ENCODE measurements at places on chromosomes 16 and 17.

- no peak for DNase-seq
These were observed 14.4 kb downstream of the CHCT1 start for GRCh38 chr17:60436676-60437075.

DNA sequence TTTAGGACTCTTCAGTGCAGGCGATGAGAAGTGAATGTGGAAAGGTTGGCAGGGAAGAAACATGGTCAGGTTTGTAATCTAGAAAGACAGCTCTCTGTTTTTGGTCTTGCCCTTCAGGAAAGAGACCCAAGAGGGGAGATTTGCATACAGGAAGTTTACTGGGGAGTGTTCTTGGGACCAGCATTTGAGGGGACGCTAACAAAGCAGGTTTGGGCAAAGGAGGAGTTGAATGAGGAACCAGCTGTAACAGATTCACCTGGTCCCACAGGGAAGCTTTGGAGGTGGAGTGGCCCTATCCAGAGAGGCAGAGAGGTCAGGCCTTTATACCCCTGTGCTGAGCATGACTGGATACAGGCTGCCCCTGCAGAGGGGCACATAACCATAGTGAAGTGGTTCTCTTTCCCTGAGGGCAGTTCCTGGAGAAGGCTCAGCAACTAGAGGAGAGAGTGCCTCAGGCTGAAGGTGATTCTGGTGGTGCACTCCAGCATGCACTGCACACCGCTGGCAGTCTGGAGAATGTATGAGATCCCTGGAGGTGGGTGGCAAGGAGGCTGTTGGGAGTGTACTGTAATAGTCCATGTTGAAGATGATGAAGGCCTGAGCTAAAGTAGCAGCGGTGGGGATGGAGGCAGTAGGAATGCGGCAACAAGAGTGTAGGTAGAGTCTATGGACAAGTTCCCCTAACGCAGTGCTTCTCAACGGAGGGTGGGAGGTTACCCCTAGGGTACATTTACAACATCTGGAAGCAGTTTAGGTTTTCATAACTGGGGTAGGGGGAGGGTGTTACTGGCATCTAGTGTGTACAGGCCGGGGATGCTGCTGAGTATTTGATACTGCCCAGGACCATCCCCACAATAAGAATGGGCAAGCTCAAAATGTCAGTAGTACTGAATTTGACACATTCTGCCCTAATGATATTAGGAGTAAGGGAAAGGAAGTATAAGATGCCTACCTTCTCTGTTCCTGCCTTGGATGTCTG is 37.2 kb downstream of the MAP2K6 start:
- DNase-seq, result no peak

DNA sequence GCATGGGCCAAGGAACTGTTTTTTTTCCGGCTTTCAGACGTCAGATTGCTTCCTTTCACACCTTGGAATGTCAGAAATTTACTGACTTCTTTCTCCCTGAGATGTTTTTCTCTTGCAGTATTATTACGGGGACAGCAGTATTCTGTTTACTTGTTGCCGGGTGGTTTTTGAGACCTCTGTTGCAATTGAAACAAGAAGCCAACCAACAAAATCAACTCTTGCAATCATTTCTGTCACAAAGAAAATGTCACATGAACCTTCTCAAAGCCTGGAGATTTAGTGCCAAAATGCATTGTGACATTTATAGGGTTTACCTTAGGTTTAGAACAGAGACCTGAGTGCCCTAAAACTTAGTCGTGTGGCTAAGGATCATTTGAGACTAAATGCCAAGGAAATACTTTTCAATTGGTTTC is 174.3 kb downstream of the MAP2K6 start:
- DNase-seq, result no peak

- no peak for DNase-seq
These were observed at the start of gene SGCA for GRCh38 chr17:50165867-50166517. Gene SGCA (plus strand): TSS chr17:50166005. CDS start chr17:50166041, 36 bp downstream.

GRCh38 chr17:49501496-49501895 is 6.4 kb downstream of the NGFR start:
- DNase-seq, result no peak

- DNase-seq, result no peak
These were observed 685 bp downstream of the FASN start for GRCh38 chr17:82097184-82097918.

GRCh38 chr17:34504814-34505484 is 74.4 kb upstream of the TMEM132E start:
- no peak for DNase-seq

DNA sequence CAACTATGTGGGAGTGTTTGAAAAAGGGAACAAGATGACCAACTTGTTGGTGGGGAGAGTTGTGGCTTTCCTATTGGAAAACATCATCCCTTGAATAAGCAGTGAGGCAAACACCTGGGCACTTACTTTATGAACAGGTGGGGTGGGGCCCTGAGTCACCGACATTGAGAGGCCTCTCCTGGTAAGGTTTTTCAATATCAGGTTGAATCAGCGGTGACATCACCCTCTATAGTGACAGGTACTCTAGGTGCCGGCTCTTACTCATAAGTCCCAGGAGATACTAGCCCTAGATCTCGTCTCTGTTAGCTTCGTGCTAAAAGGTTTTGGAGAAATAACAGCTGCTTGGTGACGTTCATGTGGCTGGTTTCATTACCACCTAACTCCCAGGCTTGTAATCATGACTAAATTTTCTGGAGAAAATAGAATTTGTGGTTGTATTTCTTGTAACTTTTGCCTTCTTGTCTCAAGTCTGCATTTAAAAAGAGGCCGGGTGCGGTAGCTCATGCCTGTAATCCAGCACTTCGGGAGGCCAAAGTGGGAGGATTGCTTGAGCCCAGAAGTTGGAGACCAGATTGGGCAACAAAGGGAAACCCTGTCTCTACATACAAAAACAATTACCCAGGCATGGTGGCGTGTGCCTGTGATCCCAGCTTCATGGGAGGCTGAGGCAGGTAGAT is 19.3 kb downstream of the CDH1 start:
- no peak for DNase-seq

GRCh38 chr17:59695945-59696681 is 11.1 kb downstream of the PTRH2 start:
- no peak for DNase-seq

DNA sequence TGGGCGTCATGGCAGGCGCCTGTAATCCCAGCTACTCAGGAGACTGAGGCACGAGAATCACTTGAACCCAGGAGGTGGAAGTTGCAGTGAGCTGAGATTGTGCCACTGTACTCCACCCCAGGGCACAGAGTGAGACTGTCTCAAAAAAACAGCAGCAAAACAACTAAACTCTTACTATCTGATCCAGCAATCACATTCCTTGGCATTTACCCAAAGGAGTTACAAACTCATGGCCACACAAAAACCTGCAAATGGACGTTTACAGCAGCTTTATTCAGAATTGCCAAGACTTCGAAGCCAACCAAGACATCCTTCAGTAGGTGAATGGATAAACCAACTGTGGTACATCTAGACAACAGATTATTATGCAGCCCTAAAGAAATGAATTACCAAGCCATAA is 4.0 kb downstream of the SIAH1 start:
- DNase-seq, result no peak

- no peak for DNase-seq
These were observed 1.0 kb downstream of the PER1 start for GRCh38 chr17:8151120-8151640.

DNA sequence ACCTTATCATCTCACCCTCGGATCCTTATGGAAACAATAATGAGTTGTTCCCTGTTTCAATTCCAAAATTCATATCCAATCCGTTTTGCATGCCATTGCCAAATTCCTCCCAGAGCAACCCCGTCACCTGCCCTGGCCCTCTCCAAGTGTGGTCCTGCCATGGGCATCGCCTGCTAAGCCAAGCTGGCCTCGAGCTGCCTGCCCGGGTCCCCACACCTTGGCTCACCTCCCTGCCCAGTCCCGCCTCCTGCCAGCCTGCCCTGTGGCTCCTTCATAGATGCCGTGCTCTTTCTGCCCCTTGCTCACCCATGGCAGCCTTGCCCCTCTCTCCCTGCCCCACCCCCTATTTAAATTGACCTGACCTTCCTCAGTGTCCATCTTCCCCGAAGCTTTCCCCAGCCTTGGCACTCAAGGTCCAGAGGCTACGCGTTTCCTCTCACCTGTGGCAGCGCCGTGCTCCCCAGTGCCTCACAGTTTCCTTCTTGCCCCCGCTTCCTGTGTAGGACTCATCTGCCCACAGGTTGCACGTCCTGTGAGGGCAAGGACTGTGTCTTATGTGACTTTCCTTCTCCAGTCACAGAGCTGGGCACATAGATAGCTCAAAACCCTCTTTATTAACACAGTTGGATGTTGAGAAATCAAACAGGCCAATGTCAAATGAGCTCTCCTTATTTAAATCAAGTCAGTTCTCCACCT is 12.7 kb downstream of the MAPT start:
- no peak for DNase-seq

DNA sequence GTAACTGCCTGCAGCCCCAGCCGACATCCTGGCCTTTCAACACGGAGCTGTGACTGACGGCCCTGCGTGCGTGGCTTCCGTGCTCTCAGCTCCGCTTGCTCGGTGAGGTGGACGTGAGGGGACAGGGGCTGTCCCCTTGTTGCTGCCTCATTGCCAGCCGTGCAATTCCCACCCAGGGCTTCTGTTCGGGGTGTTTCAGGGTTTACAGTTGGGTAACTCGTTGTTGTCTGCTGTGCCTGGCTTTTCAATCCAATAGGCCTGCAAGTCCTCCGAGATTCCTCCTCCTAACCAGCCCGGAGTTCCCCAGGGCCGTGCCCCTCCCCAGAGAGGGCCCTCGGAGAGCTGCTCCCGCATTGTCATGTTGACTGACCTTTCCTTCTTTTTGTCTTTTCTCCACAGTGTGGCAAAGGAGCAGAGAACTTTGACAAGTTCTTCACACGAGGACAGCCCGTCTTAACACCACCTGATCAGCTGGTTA is 31.4 kb upstream of the CACNG5 start:
- DNase-seq, result no peak

GRCh38 chr17:14199601-14200000 is 37.1 kb downstream of the CDRT15 start:
- no peak for DNase-seq

- DNase-seq, result no peak
These were observed 6.5 kb downstream of the WWP2 start for GRCh38 chr16:69768666-69769065.

DNA sequence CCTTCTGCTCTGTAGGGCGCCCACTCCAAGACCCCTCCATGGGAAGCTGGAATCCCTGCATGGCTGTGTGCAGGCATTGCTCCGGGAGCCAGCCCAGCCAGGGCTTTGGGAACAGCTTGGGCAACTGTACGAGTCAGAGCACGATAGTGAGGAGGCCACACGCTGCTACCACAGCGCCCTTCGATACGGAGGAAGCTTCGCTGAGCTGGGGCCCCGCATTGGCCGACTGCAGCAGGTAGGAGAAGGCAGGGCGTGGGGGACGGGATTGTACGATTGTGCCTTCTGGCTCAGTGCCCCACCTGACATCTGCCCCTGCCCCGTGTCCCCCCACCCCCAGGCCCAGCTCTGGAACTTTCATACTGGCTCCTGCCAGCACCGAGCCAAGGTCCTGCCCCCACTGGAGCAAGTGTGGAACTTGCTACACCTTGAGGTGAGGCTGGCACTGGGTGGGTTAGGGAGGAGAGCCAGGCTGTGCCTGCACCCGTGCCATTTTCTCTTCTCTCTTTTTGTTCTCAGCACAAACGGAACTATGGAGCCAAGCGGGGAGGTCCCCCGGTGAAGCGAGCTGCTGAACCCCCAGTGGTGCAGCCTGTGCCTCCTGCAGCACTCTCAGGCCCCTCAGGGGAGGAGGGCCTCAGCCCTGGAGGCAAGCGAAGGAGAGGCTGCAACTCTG is 8.7 kb upstream of the TMEM88 start:
- DNase-seq, result no peak

DNA sequence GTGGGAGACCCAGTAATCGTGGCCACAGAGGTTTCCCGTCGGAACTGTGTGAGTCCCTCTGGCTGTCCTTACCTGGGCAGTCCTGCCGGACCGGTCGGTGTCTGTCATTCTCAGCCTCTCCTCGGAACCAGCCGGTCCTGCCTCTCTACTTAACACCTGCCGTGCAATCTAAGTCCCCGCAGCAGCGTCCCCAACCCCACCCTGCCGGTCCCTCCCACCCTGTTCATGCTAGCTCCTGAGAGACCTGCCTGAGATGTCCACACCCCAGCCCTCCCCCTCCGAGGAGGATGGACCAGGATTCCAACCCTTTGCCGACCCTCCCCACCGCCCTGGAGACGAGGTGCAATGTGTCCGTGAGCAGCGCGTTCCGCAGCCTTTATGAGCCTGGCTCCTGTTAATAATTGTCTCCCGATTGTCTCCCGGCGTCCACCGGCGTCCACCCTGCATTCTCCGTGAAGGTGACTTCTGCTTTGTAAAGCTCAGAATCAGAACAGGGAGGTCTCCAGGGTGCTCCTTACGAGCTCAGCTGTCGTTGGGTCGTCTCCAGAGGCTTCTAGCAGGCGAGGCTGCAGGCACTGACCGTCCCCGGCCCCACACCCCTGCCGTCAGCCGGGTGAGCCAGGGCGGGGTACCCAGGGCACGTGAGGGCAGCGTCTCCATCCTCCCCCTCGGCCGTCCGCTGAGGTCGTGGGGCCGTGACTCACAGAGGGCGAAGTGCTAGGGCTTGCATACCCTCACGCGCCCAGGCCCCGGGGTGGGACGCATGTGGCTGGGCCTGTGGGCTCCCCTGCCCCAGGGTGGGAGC is 10.1 kb downstream of the METRNL start:
- no peak for DNase-seq

DNA sequence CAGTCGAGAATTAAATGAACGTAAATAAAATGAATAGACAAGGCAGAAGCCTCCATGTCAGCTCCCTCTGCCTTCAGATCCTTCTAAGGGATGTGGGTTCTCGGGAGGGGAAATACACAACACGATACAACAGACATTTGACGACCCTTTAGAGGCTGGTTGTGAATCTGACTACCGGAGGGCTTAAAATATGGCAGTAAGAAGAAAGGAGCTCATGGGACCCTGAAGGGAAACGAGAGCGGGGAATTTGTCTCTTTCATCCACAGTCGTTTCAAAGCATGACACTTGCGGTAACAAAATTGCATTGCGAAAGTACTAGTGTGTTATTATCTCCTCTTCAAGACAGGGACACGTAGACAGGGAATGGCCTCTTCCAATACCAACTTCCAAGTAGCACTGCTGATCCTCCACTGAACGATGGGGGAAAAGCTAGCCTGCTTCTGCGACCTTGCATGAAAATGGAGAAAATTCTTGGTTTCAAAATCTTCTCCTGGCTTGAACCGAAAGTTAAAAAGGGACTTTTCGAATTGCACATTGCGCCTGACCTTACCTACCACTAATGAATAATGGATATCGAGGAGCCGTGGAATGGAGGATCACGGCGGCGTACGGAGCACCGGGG is 1.2 kb upstream of the TNRC6C start:
- no peak for DNase-seq

Measured in HS-5 (cell line).